Pancreas (tissue), 10 donors: ENCODE measurements at places on chromosomes 3 and 15. TPM values are rescaled to one million over a fixed set of nuclear protein-coding genes. Genes with fewer than 3 reads are reported as not detected.

DNA sequence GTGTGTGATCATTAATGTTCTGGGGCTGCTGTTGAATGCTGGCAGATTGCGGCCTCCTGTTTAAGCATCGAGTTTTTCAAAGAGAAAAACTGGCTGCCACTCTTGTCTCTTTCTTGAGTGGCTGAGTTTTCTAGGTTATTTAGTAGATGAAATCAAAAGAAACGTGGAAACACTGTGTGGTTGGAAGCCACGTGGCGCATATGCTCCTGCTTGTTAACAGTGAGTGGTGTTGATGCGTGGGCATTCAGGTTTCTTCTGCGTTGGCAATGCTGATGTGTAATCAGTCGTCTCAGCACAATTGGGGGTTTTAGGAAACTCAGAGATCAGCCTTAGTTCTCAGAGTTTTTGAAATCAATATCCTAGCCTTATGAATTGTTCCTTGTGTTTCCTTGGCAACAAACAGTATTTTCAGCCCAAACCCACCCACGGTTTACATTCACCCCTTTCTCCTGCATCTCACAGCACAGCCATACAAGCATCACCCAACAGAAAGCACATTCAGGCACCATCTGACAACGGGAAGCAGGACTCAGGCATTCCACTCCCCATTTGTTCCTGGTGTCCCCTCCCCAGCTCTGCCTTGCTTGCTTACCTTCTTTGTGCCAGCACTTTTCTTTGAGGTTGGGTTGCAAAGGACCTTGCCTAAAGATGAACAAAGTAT lies 74.7 kb downstream of the SEC22A start:
- DNase-seq = no peak

DNA sequence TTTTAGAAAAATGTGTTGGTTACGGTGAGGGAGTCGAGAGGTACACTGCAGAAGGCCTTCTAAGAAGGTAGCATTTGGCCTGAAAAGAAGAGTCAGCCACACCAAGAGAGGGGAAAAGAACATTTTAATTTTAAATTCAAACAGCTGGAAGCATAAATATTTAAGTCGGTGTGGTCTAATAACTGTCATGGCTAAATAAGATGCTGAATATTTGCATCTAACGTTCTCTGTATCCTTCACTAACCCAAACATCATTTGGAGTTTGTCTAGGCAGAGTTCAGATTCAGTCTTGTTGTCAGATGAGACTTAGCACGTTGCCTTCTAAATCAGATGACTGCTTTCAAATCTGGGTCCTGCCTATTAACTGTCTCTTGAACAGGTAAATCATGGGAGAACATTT lies 583.3 kb downstream of the DIPK2A start:
- DNase-seq = no peak

GRCh38 chr3:13023235-13023970 lies 49.8 kb downstream of the IQSEC1 start:
- DNase-seq = no peak

GRCh38 chr3:81789691-81790090 lies 28.2 kb upstream of the GBE1 start:
- DNase-seq = no peak

Gene ABHD5
- total RNA-seq = 11.6 TPM
